ENCODE measurements at places on chromosomes 3 and 15.

DNA sequence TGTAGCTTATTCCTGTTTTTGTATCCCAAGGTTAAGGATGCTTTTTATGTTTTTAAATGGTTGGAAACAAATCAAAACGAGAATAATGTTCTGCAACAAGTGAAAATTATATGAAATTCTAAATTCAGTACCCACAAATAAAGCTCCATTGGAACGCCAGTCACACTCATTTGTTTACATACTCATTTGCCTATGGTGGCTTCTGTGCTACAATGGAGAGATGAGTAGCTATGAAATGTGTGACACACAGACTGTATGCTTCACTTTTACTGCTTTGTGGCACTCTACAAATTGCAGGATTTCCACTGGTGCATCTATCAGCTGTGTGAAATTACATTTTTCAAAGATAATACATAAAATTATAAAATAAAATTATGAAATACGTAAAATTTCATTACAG lies 112.2 kb upstream of the TSPAN3 start:
- no peak for DNase-seq

GRCh38 chr3:43998836-43999727 lies 242.6 kb upstream of the TOPAZ1 start:
- peak; percentile 71 for DNase-seq

- no peak for DNase-seq
These were observed 779.1 kb downstream of the CADM2 start for GRCh38 chr3:85737846-85738245.

DNA sequence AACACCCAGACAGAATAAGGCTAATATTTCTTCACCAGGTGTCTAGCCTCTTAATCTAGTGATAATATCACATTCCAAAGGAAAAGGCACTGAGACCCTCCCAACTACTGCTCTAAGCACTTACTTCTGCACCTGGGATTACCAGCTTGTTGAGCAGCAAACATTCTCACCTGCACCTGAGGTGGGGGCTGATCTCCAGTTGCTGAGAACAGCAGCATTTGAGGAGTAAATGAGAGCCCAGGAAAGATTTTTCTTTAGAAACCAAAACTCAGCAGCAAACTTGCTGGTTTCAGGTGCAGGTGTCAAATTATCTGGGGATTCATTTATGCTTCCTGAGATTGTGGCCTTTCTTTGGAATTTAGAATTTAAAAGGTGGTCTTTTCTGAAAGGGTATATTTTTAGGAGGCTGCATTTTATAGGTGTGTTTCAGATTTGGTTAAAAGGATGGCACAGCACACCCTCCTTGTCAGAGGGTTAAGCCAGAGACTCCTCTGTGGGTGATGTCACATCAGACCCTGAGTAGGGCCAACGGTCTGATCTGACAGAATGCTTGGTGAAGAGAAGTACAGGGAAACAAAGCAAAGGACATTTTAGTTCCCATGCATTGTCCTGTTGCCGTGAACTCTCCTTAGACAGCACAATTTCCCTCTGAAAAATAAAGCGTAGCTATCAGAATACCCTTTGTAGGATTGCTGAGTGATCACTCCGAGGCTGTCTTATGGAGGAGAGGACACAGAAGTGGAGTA lies 411.0 kb upstream of the ATP11B start:
- no peak for DNase-seq

- no peak for DNase-seq
These were observed 7.3 kb upstream of the BCL2A1 start for GRCh38 chr15:79978260-79978654.

DNA sequence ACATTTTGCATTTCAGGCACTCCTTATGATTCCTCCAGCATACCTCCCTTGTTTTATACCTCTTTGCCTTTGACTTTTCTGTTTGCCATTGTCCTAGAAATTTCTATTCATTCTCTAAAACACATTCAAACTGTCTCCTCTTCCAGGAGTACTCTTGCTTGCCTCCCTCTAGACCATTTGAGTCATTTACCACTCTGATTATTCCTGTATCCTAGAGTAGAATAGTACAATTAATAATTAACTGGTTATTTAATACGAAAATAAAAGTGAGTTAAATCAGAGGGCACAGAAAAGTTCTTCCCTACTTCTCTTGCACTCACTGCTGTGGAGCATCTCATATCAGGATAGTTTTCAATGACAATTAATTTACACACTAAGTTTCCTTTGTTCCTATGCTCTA lies 290.2 kb upstream of the RORA start:
- no peak for DNase-seq

GRCh38 chr3:39122813-39123212 lies 15.3 kb downstream of the TTC21A start:
- no peak for DNase-seq

- DNase-seq = peak; percentile 16
These were observed 229.7 kb downstream of the ISL2 start for GRCh38 chr15:76566276-76566675.

DNA sequence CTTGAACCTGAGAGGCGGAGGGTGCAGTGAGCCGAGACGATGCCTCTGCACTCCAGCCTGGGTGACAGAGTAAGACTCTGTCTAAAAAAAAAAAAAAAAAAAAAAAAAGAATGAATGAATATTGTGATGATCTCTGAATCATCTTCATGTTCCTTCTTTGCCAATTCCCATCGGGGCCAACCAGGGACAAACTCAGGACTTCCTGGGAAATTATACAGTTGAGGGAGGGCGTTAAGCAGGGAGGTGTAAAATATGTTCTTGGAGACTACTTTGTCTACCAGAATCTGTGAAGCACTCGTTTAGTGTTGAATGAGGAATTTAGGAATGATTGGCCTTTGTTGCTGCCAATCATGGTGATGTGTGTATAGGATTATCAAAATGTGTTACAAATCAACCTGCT lies 210.6 kb downstream of the PTPRG start:
- no peak for DNase-seq

DNA sequence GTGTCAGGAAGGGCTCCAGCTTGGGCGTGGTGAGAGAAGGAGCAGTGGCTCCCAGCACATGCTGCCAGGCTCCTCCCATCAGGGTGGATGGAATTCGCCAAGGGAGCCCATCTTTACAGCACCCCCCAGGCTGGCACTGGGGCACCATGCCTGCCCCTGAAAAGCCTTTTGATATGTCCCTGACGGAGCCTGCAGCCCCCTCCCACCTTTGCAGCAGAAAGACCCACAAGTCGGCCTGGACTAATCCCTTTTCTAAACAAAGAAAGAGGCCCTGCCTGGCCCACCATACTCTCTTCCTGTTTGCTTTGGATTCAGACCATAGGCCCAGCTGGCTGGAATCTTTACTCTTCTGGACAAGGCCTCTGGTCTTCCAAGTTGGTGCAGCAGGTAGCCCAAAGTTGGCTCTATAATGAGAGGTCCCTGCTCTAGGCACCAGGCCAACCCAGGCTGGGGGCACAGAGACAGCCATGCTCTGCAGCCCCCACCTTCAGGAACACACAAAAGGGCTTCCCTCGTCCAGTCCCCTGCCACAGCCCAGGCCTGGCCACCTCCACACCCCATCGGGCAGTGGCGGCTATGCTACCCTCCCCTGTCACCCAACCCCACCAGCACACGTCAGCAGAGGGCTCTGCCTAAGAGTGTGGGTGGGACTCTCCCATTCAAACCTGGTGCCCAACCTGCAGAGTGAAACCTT lies 5.4 kb downstream of the ANPEP start:
- DNase-seq = no peak

DNA sequence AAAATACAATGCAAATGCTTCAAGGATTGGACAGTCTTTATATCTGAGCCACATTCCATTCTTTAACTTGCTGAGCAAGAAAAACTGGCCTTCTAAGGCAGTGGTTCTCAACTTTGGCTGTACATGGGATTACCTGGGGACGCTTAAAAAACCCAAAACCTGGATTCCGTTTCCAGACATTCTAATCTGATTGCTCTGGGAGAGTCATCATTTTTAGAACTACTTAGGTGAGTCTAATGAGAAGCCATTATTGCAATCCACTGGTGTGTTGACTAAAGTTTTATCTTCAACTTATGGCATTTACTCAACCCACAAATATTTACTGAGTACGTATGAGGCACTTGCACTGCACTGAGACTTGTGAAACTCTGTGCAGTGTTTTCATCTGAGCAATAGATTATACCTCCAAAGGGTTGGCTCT lies 195.7 kb upstream of the ATP11B start:
- DNase-seq = peak; percentile 56

GRCh38 chr3:25558796-25559195 lies 105.9 kb downstream of the TOP2B start:
- DNase-seq = peak; percentile 57

GRCh38 chr3:24017305-24017704 lies 72.2 kb downstream of the NR1D2 start:
- no peak for DNase-seq

DNA sequence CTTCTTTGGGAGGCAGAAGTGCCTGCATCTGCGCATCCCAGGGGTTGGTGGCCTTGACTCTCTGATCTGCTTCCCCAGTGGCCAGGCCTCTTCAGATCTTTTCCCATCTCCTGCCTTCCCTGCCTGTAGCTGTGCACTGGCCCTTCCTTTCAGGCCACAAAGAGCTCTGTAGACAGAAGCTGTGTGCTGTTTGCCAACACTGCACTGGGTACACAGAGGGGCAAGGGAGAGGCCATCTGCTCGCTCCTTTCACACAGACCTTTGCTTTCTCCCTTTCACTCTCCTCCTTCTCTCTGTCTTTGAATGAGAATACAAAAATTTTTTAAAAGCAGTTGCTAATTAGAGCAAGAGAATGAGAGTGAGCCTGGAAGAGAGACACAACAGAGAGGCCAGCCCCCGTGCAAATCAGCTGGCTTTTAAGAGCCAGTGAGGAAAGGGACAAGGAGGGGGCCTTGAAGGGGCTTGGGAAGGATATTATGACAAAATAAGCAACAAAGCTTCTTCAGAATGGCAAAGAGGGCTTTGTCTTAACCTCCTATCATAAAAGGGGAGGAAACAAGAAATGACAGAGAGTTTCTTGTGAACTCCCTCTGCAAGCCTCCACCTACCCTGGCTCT lies 170.9 kb downstream of the EPHB1 start:
- no peak for DNase-seq

DNA sequence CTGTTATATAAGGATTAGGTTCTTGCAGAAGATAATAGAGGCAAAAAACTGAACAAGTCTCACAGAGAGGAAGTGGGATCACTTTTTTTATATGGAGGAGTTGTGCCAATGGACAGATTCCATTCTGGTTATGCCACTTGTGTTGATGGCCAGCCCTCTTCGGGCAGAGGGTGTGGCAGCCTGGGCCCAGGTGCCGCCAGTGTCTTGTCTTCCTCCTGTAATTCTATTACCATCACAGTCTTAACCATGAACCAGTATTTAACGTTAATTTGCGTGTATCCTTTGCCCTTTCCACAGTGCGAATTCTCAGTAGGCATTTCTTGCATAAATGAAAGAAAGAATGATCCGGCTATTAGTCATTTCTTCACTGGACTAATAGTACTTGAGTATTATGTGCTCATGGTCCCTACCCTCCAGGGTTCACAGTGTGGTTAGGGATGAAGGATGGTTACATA lies 7.0 kb upstream of the USP4 start:
- peak; percentile 69 for DNase-seq

DNA sequence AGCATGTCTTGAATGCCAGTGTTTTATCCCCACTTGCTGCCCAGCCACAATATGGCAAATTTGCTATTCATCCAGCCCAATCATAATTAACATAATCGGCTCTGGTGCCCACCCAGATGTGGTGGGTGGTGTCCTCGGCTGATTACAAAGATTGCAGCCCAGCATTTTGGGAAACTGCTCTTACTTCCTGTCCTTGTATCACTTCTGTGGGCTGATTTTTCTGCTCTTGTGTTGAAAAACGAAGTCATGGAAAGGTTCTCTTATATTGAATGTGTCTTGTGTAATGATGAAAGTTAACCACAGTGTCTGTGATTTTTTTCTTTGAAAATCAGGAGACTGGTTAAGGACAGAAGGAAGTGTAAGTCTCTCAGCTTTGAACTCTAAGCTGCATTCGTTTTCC lies 141.7 kb downstream of the CACNA2D3 start:
- no peak for DNase-seq

DNA sequence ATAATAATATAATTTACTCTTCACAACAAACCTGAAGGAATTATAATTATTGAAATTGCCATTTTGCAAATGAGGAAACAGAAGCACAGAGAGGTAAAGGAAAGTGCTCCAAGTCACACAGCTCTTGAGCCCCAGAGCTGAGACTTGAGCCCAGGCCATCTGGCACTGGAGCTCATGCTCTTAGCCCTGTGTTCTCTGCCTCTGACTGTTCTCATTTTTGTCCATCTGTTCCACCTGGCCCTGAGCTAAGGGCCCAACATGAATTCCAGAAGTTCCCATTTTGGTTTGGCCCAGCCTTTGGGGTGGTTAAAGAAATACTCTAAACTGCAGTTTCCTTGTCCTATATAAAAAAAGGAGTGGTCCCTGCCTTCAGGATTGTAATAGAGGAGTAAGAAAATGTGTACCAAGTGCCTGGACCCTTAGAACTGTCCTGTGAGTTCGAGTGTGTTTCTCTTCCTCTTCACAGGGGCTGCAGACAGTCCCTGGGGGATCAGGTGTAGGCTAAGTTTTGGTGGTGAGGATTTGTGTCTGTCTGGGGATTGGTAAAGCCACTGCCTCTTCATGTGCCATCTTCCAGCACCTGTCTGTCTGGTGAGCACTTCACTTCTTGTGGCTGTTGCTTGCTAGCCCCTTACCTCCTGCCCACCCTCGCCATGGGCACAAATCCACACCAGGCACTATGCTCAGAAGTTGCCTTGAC lies 91.8 kb downstream of the DNAJB8 start:
- no peak for DNase-seq

DNA sequence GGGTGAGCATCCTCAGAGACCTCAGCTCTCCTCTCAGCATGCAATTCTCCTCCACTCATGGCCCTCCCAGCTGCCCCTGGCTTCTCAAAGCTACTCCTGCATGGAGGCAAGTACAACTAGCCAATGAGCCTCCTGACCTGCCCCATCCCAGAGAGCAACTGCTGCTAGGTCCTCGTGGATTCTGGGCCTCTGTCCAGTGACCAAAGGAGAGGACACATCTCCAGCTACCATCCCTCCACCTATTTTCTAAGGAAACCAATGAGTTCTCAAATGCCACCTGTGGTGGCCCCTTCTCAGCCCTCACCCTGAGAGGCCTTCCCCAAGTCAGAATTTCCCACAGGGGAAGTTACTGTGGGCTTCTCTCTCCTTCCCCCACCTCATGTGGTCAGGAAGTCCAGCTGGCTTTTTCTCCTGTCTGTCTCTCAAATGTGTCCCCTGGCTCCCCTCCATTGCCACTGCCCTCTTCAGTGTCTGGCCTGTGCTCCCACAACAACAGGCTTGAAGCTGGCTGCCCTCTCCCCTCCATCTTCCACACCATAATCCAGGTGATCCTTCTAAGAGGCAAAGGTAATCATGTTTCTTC lies 43.0 kb downstream of the LIPC start:
- DNase-seq = no peak

DNA sequence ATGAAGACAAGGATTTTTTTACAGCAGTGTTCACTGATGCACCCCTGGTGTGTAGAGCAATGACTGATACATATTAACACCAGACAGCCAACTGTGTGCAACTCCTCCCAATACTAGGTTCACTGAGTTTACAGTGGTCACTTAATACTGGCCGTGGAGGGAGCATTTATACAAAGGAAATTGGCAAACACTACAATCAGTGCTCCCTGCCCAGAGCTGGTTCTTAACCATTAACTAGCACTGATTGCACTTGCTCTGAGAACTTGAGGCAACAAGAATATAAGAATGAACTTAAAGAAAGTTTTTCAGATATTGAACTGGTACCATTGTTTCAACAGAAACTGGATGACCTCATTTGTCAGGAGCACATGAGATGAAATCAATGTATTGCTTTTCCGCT lies 110.6 kb downstream of the MAGI1 start:
- no peak for DNase-seq

All from M059J (cell line).